Stimulated activated CD8-positive, alpha-beta memory T cell treated with anti-CD3 and anti-CD28 coated beads, Interleukin-4, amount 100 ng/mL, for 4 hours (primary cell): ENCODE measurements at places on chromosomes 3 and 15.

- no peak for DNase-seq
These were observed 41.0 kb downstream of the SLCO2A1 start for GRCh38 chr3:133988631-133989161.

- no peak for DNase-seq
These were observed 349.4 kb downstream of the CLSTN2 start for GRCh38 chr3:140284372-140284771.

DNA sequence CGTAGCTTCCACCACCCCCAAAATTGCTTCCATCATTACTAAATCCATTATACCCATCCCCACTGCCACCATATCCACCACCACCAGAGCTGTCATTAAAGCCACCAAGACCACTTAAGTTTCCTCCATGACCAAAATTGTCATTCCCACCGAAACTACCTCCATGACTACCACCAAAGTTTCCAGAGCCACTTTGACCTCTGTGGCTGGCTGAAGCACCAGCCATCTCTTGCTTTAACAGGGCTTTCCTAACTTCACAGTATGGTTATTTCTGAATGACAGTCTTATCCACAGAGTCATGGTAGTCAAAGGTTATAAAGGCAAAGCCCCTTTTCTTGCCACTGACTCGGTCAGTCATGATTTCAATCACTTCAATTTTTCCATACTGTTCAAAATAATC lies 24.3 kb upstream of the DENND4A start:
- DNase-seq: no peak

DNA sequence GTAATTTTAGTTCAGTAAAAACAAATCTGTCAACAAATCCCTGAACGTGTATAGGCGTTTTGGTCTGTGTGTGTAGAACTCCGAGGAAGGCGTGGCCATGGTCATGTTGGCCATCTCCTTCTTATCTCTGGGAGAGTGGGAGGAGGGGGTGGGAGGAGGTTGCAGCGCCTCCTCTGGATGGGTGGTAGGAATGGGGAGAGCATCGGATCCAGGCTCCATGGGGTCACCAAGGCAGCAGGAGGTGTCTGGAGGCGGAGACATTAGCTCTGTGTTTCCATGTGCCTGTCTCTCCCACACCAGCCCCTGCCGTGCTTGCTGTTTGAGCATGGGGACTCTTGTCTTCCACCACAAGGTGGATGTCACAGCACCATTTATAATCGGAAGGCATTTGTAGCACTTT lies 34.5 kb upstream of the TRPM1 start:
- DNase-seq: no peak

GRCh38 chr3:118628704-118629341 lies 405.8 kb downstream of the IGSF11 start:
- DNase-seq: no peak

- no peak for DNase-seq
These were observed 66.5 kb downstream of the CD47 start for GRCh38 chr3:108024146-108024850.

DNA sequence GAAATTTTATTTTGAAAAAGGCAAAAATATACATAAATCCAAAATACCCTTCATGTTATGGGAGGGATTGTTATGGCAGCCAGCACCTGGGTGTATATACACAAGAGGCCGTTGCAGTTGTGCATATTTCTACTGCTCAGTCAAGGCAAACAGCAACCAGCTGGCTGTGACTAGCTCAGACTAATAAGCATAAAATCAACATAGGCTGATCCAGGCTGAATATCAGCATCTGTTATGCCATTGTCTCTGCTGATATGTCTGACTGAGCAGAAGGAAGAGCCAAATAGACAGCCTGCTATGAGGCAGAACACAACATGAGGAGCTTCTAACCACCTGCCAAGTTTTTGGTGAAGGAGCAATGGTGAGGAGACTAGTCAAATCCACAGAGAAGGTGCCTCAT lies 457.5 kb upstream of the ALCAM start:
- no peak for DNase-seq

DNA sequence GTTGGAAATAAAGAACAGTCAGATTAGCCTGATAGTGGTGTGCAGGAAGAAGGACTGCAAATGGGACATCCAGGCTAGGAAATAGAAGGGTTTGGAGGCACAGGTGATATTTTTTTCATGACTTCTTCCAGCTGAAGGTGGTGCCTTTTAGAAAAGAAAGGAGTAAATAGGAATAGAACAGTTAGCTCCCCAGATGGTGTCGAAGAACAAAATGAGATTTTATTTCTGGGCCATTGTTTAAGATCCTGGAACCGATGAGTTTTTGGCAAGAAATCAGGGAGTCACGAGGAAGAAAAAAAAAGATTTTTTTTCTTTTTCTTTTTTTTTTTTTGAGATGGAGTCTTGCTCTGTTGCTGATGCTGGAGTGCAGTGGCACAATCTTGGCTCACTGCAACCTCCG lies 9.8 kb upstream of the NCK1 start:
- DNase-seq: no peak

DNA sequence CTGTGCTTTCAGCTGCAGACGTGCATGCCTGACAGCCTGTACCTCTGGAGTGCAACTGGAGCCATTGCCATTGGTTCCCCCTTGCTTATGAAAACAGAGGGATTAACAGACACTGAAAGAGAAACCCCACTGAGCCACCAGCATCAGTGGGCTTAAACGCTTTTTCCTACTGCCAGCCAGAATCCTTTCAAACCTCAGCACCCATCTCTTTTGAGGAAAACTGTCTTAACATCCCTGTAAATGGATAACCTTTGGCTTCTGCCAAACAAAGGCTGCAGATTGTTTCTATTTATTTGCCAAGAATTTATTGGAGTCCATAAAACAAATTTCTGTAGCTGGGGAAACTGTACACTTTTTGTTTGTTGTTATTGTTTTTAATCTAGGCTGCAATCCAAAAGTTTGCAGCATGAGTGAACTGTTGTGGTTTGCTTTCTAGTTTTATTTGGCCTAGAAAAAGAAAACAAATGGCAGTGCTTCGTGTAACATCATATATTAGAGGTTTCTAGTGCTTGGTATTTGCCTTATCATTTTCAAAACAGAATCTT lies 369.2 kb upstream of the IL12A start:
- DNase-seq: no peak

DNA sequence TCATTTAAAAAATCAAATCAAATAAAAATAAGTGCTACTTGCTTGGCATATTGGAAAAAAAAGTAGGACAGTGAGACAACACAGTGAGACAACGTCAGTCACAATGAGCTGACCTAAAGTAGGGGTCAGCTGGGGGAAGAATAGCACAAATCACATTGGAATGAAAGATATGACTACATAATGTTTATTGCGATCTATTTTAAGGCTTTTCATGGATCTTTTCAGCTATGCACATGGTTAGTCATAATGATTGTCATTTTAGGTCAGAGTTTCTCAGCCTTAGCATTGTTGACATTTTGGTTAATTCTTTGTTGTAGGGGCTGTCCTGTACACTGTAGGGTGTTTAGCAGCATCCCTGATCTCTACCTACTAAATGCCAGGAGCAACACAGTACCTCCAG lies 44.5 kb downstream of the CMSS1 start:
- DNase-seq: no peak

DNA sequence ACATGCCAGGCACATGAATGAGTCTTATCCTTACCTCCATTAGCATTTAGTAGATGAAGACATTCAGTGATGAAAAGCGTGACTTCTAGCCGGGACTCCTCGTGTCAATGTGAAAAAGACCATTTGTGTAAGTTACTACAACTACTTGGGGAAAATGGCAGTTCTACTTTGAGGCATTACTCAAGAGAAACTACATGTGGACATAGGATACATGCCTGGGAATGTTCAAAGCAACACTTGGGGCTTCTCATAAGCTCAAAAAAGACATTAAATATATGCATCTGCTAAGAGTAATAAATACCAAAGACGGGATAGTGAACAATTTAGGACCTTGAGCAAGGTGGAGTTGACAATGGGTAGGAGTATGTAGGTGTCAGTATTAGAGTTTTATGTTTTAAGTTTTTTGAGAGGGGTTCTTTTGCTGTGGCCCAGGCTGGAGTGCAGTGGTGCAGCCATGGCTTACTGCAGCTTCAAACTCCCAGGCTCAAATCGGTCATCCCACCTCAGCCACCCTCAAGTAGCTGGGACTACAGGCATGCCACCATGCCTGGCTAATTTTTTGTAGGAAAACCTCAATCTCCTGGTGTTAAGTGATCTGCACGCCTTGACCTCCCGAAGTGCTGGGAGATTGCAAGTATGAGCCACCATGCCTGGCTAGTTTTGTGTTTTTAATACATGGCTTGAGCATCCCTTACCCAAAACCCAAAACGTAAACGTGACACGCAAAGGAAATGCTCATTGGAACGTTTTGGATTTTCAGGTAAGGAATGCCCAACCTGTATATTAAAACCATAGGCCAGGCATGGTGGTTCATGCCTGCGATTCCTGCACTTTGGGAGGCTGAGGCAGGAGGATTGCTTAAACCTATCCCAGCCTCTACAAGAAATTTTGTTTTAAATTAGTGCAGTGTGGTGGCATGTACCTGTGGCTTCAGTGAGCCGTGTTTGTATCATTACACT lies 3.9 kb downstream of the RPLP1 start:
- no peak for DNase-seq

DNA sequence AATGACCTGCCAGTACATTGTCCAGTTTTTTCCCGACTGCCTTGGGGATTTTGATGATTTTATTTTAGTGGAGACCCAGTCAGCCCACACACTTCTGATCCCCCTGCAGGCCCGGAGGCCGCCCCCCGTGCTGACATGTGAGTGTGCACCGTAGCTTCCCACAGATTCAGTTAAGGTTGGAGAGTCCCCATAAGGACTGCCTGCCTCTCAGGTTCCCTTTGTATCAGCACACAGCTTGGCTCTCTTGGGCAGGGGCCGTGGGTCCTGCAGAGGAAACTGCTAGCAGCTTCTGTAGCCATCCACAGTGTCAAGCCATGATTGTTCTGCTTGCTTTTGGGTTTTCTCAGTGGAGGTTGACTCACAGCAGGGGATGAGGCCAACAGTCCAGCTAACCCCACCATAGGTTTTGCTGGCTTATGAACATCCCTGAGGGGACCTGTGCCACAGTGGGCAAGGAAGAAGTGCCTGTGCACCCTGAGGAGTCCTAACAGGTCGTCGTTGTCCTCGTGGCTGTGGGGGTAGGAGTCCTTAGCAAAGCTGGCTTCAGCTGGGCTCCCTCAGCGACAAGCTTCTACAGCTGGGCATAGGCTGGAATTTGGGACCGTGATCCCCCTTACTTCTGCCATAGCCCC lies 46.4 kb downstream of the DLEC1 start:
- no peak for DNase-seq

GRCh38 chr3:172654470-172654869 lies 56.4 kb downstream of the NCEH1 start:
- DNase-seq: no peak

- no peak for DNase-seq
These were observed 3.4 kb upstream of the OGG1 start for GRCh38 chr3:9746330-9746729.

GRCh38 chr15:101026656-101027272 lies 107.6 kb downstream of the LRRK1 start:
- DNase-seq: no peak

GRCh38 chr3:122962149-122962548 lies 65.4 kb downstream of the SEMA5B start:
- DNase-seq: no peak

GRCh38 chr3:39869890-39870289 lies 60.5 kb downstream of the MYRIP start:
- DNase-seq: no peak

DNA sequence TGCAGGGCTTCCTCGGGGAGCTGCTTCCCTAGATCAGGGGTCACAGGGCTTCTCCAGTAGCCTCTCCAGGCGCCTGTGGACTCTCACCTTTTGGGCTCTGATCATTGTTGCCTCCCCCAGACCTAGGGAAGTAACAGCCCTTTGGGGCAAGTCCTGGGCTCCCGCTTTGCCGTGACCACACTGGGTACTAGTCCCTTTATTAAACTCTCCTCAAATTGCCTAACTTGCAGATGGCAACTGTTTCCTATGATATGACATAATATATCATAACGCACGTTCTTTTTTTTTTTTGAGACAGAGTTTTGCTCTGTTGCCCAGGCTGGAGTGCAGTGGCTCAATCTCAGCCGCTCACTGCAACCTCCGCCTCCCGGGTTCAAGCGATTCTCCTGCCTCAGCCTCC lies 17.9 kb upstream of the NRROS start:
- DNase-seq: no peak

DNA sequence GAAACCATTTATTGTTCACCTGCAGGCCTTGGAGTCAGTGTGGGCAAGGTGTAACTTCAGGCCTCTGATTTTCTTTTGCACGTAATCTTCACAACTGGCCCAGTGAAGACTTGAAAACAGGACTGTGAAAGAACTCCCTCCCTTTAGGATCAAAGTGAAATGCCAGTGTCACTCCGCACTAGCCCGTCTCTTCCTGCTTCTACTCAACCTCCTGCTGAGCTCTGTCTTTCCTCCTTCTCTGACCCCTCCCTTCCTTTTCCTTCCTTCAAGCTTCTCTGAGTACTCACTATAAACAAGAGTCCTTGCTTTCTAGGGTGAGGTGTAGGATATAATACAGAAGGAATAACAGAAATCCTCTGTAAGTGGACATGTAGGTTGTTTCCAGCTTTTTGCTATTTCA lies 28.5 kb downstream of the TMEM41A start:
- no peak for DNase-seq

- DNase-seq: no peak
These were observed 124.3 kb upstream of the UMPS start for GRCh38 chr3:124605781-124606579.

DNA sequence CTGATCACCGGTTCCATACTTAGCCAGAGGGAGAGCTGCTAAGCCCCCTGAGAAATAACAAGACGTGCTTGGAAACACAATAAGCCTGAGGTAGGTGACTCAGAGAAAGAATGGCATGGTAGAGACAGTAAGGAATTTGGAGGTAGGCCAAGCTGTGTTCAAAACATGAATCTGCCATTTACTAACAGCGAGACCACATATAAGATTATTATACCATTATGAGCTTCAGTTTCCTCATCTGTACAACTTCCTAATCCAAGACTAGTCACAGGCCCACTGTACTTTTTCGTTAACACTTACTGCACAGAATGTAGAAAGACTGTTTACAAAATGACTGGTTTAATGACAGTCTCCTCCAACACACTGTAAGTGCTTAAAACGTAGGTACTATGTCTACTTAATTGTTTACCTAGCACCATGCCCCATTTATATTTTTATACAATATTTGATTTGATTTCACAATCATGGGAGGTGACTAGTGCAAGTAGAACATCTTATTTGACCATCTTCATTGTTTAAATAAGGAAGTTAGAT lies 25.7 kb downstream of the ATOSA start:
- DNase-seq: no peak

DNA sequence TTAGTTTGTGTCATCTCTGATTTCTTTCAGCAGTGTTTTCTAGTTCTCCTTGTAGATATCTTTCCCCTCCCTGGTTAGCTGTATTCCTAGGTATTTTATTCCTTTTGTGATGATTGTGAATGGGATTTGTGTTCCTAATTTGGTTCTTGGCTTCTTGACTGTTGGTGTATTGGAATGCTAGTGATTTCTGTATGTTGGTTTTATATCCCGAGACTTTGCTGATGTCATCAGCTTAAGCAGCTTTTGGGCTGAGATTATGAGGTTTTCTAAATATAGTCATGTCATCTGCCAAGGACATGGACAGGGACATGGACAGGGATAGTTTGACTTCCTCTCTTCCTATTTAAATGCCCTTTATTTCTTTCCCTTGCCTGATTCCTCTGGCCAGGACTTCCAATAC lies 35.8 kb downstream of the MYO9A start:
- no peak for DNase-seq
